ENCODE measurements at places on chromosomes 1 and 21.
A peak's percentile ranks its signal among the peaks of the same experiment; 100 is the strongest.

- DNase-seq, result no peak
Measured at GRCh38 chr1:186421446-186421845, 39.5 kb downstream of the PDC start.

DNA sequence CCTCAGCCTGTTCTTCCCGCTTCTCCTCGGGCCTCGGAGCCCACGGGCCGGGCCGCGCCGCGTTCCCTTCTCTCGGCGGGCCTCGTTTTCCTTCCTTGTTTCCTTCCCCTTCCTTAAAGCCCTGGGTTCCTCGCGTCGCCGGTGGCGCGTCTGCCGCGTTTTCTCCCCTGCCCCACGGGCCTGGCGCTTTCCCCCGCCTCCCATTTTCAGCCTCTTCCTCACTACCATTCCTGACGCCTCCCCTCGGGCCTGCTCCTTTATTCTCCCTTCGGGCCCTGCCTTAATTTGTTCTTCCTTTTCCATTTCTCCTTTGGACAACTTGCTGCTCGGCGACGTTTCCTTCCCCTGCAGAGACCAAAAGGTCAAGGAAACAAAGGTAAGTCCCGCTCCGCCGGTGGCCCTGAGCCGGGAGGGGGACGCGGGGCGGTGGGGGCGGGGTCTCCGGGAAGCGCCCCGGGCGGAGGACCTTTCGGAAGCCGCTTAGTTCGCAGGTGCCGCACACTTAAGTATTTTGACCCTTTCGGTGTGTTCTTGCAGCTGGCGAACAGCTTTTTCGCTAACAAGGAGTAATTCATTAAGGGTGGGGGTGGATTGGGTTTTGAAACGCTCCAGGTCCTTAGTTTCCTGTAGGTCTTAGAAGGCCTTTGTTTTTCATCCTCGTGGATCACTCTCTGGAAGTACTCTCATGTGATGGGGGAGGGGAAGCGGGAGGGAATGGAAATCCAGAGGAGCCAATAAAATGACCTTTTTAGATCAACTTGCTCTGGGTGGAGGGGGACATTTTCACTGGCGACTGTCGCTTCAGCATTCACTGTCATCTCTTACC, 780 bp downstream of the YTHDF2 start:
- peak; percentile 40 for DNase-seq

- peak; percentile 44 for DNase-seq
Measured at GRCh38 chr1:178385662-178386061, 111.1 kb downstream of the CLEC20A start.

GRCh38 chr1:220902916-220903315, 23.7 kb downstream of the HLX start:
- peak; percentile 40 for DNase-seq

- no peak for DNase-seq
Measured at GRCh38 chr1:99745061-99745460, 21.4 kb downstream of the FRRS1 start.

- DNase-seq, result no peak
Measured at GRCh38 chr1:16231331-16232315, 5.4 kb downstream of the CPLANE2 start.

DNA sequence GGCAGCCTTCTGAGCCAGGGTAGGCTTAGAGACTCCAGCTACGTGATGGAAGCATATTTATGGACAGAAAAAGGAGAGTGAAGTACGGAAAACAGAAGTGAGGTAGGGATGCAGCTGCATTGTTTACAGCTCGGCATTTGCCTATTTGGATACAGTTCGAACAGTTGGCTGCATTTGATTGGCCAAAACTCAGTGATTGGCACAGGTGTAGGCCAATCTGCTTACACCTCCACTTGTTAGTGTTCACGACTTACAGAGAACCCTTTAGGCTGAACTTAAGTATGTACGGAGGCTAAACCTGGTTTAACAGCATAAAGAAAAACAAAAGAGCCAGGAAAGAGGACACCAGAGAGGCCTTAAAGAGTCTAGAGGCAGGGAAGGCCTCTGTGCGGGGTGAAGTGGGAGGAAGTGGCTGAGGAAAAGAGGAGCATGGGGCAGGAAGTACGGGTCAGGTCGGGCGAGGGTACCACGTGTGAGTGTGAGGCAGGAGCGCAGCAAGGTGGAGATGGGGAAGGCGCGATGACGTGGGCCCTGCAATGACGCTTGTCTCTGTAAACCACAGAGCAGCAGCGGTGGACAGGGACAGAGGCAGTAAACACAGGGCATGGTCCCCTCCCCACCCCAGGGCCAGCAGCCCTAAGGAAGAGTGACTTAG, 32.0 kb downstream of the RSPH1 start:
- peak; percentile 46 for DNase-seq

DNA sequence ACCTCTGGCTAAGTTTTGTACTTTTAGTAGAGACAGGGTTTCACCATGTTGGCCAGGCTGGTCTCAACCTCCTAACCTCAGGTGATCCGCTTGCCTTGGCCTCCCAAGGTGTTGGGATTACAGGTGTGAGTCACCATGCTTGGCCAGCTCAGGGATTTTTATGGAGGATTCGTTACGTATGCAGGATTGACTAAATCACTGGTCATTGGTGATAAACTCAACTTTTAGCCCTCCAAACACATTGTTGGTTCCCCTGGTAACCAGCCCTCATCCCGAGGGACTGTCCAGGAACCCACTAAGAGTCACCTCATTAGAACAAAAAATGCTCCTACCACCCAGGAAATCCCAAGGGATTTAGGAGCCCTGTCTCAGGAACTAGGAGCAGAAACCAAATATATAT, 40.4 kb downstream of the ST3GAL3 start:
- DNase-seq, result peak; percentile 52

GRCh38 chr1:167563579-167564246, 10.2 kb upstream of the CREG1 start:
- peak; percentile 53 for DNase-seq

GRCh38 chr1:42420121-42420520, 35.7 kb downstream of the ZMYND12 start:
- DNase-seq, result no peak

DNA sequence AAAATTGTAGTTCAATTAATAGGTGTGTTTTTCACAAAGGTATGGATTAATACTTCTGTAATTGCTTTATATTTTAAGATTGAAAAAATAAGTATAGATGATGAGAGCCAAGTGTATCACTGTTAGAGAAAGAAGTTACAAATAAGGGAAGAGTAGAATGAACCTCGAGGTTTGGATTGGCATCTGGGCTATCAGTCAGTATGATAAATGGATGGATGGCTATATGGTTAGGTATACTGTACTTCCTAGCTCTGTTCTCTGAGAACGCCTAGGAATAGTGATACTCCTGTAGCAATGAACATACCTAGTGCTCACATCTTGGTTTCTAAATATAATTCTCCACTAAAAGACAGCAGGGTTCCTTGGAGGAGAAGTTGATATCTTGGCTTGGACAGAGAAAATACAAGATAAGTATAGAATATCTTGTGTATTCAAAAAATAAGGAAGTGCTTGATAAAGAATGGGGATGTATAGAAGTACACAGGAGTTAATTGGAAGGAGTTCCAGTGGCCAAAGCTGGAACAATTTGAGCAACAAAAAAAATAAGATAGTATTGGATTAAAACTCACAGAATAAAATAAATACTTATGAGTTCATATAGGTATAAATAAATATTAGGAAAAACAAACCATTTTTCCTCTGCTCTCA, 12.4 kb downstream of the IPO9 start:
- DNase-seq, result no peak

GRCh38 chr1:14247666-14248065, 350.8 kb upstream of the KAZN start:
- DNase-seq, result no peak

DNA sequence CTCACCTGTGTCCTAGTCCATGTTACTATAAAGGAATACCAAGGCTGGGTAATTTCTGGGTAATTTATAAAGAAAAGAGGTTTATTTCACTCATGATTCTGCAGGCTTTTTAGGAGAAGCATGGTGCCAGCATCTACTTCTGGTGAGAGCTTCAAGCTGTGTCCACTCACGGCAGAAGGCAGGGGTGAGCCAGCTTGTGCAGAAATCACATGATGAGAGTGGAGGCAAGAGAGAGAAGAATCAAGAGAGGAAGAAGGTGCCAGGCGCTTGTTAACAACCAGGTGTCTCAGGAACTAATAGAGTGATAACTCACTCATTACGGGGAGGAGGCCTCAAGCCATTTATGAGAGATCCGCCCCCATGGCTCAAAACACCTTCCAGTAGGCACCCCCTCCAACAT, 67.5 kb upstream of the CD34 start:
- DNase-seq, result no peak

DNA sequence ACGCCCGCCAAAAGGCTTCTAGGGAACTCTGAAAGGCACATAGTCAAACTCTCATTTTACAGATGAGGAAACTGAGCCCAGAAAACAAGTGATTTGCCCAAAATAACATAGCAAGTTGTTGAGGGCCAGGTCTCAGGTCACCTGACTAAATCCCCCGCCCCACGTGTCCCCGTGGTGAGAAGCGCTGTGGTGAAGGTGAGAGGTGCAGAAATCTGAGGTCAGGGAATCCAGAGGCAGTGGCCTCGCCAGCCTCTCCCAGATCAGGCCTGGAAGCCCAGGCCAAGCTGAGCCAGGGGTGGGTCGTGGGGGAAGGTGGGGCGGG, 5.1 kb downstream of the HDGF start:
- no peak for DNase-seq

Measured in bronchial epithelial cell (primary cell).